ENCODE measurements at places on chromosomes 12 and 14.

DNA sequence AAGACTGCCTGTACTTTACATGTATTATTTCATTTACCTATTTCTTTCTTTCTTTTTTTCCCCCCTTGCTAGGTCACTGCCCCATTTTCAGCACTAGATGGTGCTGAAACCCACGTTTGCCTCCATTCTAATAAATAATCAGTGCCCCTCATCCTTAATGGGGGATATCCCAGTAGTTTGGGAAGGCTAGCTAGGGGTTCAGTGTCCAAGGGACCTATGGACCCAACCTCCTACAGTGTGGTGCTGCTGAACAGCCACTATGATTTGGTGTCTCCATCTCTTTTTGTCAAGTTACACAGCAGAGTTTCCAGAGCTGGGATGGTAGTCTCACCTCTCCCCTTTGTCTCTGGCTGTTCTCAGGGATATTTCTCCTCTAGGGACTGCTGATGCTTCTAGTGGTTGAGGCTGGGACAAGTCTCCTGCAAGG lies 6.5 kb upstream of the HCFC2 start:
- no peak for DNase-seq

DNA sequence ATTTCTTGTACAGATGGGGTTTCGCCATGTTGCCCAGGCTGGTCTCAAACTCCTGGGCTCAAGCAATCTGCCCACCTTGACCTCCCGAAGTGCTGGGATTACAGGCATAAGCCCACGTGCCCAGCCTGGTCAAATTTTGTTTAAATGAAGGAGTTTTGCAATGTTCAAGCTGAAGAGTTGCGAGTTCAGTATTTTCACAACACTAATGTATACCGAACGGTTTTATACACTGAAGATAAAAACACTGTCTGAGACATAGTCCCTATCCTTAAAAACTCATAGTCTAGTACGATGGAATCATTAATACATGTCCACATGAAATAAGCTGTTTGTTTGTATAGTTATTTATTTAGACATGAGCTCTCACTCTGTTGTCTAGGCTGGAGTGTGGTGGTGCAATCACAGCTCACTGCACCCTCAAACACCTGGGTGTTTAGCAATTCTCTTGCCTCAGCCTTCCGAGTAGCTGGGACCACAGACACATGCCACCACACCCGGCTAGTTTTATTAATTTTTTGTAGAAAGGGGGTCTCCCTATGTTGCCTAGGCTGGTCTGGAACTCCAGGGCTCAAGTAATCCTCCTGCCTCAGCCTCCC lies 15.4 kb downstream of the TRAPPC6B start:
- DNase-seq: no peak

DNA sequence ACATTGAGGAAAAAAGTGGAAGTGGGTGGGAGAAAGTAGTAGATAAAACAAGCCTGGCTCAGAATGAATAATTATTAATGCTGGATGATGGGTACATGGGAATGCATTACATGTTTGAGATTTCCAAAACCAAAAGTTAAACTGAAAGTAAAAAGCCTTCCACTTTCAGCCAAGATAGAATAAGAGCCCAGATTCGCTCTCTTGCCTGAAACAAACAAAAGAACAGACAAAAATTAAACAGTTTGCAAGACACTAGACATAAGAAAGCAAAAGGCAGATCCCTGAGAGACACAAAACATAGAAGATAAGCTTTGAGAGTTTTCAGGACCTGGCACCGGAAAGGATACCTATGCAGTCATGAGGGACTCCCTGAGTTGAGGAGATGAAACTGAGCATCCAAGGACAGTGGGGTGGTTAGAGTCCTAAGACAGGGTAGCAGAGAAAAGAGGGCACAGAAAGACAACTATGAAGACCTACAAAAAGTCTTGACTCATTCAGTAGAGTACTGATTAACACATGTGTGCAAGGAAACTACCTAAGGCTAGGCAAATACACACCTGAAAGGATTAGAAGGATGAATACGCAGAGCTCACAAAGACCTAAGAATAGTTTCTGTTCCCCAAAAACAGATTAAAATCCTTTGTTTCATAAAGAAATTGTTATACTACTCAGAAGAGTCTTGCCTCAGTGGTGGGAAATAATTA lies 54.1 kb downstream of the CEP83 start:
- no peak for DNase-seq

- DNase-seq: no peak
Observed at GRCh38 chr12:46487567-46488131, 115.1 kb upstream of the SLC38A2 start.

GRCh38 chr14:88269806-88270420 lies 53.2 kb downstream of the KCNK10 start:
- DNase-seq: no peak

- DNase-seq: no peak
Observed at GRCh38 chr12:52253391-52254179, 20.5 kb downstream of the KRT7 start.

GRCh38 chr14:74942608-74943007 lies 12.8 kb downstream of the PGF start:
- DNase-seq: no peak

DNA sequence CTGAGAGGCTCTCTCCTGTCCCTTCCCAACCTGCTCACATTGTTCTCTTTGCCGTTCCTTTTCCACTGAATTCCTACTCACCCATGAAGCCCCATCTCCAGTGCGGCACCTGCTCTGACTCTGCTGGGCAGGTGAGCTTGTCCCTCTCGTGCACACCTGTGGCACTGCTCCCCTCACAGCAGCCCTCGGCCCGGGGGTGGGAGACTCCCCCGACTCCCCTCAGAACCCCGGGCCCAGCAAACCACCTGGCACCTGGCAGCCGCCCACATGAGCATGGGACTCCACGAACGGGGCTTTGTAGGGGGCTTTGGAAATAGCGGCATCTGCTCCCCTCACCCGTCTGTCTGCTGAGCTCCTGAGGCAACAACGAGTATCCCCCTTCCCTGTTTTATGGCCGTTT lies 162.4 kb upstream of the PRMT8 start:
- no peak for DNase-seq

- no peak for DNase-seq
Observed at GRCh38 chr14:59333235-59333634, 131.9 kb downstream of the GPR135 start.

DNA sequence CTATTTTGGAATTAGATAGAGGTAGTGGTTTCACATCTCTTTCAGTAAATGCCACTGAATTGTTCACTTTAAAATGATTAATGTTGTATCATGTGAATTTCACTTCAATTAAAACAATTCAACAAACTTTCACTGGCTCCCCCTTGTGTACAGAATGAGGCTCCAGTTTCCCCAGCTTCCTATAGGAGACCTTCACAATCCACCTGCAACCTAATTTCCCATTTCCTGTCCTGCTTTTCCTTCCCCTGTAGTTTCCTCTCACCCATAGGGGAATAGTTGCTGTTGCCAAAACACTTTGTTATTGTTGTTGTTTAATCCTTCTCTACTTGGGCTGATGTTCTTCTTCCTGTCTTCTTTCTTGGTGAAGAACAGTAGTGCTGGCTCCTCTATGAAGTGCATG lies 59.8 kb downstream of the NPAS3 start:
- DNase-seq: no peak

DNA sequence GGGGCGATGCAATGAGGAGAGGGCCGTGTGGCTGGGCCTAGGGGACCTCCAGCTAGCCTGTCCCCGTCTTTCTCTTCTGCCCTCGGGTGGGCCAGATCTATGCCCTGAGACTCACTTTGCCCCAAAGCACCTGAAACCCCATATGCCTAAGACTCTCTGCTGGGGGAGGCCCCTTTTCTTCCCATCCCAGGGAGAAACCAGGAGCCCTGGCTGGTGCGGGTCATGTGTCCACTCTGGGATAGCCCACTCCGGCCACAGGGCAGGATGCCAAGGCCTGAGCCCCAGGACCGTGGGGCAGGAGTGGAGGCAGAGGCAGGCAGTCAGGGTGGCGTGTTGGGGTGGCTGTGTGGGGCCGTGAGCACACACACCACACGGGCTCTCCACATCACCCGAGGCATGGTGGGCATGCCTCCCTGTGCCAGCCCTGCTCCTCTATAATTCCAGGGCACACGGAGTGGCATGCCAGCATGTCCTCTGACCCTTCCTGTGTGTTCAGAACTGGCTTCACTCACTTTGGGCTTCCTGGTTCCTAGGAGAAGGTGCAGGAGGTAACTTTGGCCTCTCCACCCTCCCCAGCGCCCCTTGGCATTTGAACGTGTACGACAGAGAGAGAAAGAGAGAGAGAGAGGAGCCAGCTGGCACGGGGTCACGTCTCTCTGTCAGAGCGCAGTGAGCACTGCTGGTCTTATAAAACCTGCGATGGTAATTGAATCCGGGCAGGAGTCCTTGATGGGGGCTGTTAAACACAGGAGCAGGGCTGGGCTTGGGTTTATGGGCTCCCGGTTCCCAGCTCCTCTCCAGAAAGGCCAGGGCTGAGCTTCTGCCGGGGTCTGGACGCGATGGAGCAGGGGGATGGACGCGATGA lies 144.2 kb downstream of the KIF26A start:
- DNase-seq: peak; percentile 57

- peak; percentile 68 for DNase-seq
Observed at GRCh38 chr12:69879007-69879960, 54.3 kb downstream of the MYRFL start.

GRCh38 chr14:92105893-92106142 lies 564 bp downstream of the ATXN3 start:
- DNase-seq: no peak

DNA sequence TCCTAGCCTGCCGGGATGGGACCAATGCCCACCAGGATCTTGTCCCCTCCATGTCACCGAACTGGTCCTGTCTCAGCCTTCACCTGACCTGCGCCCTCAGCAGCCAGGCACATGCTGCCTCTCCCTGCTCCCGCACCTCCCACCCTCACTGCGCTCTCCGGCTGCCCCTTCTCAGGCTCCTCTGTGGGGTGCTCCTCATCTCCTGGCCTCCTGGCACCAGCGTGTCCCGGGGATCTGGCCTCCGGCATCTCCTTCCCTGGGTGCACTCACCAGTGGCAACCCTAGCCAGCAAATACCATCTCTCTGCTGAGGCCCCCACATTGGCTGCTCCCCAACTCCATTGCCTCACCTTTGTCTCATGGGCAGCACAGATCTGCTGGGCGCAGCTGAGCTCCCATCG lies 29.0 kb downstream of the BEGAIN start:
- DNase-seq: no peak

GRCh38 chr12:25801734-25802133 lies 156.7 kb upstream of the RASSF8 start:
- no peak for DNase-seq

DNA sequence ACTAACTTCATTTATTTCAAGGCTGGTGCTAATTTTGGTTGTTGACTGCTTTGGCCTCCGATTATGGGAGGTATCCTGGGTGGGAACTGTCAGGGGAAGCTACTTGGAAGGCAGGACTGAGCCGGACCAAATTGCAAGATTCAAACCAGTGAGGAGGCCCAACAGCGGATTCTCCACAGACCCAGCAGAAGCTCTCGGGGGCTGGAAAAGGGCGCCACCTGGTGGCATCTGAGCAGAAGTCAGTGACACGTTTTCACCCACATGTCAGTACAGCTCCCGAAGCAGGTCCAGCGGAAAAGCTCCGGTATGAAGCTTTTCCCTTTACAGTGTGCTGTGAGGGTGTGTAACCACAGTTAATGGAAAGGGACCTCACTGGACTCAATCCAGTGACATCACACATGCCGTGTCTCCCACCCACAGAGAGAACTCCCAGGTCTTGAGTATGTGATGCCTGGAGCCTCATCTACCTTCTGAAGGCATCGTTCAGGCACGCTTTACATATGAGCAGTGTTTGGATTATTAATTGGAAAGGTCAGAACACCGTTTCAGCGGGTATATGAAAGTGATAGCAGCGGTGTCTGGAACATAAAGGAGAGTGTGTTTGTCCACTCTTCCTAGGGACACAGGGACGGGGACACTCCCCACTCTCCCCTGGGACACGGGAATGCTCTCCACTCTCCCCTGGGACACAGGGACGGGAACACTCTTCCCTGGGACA lies 3.6 kb upstream of the P2RX2 start:
- peak; percentile 90 for DNase-seq

- DNase-seq: no peak
Observed at GRCh38 chr14:88352698-88353097, 29.6 kb upstream of the KCNK10 start.

DNA sequence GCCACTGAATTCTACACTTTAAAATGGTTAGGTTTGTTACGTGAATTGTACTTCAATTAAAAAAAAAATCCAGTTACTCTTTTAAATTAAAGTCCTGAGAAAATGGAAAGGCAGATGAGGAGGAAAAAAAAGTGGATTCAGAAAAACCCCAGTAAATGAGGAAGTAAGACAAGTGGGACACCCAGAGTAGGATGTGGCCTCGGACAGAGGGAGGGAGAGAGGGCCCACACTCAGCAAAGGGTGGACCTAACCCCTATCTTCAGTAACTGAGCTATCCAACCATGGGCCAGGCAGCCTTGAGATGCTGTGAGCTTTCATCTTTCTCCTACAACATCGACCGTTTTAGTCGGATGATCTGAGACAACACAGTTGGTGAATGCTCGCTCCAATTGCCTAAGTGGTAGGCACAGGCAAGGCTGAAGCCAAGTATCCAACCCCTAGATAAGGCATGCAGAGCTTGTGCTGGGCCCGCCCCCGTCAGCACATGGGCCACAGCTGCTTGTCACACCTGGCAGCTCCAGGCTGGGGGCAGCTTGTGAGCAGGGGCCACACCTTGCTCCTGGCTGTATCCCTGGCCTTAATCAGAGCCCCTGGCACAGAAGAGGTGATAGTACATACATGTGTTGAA lies 142.1 kb downstream of the TTC7B start:
- DNase-seq: no peak

DNA sequence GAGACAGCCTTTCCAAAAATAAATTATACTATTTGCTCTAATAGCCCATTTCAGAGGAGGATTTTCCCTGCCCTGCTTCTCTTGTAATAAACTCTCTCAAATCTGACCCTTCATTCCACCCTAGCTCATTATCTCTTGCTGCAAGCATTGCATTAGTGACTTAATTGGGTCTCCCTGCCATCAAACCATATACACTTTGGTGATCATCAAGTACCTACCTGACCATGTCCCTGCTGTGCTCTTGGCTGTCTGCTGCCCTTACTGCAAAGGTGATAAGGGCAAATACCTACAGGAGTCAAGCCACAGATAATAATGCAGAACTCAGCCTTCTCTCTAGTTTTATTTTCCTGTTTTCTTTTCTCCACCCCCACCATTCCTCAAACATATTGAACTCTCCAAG lies 88.4 kb downstream of the LIN7A start:
- DNase-seq: no peak

GRCh38 chr12:74945771-74946198 lies 263.9 kb downstream of the KCNC2 start:
- no peak for DNase-seq

- no peak for DNase-seq
Observed at GRCh38 chr14:86574778-86575129, 1044.8 kb downstream of the FLRT2 start.

DNA sequence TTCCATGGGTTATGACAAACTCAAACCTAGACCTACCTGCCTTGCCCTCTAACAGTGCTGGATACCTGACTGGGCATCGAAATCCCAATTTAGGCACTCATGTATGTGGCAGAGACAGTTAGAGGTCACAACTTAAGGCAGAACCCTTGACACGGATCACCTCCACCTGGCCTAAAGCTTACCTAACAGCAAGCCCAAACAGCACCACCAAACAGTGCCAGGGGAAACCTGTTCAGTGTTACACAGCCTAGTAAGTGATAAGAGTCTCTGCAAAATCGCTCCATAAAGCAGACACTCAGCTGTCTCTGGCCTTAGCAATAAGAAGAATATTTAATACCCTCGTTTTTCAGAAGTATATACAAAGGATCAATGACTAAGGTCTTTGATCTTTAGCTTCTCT lies 77.8 kb downstream of the SPPL3 start:
- no peak for DNase-seq

- no peak for DNase-seq
Observed at GRCh38 chr14:61805451-61805850, 43.2 kb downstream of the SNAPC1 start.
